Stimulated activated CD4-positive, alpha-beta T cell treated with anti-CD3 and anti-CD28 coated beads, Interleukin-1b, Interleukin-23, amount 100 ng/mL, for 1 hour (primary cell): ENCODE measurements at places on chromosomes 5 and 9.

GRCh38 chr5:139492700-139493192 is 10.2 kb upstream of the STING1 start:
- no peak for DNase-seq

DNA sequence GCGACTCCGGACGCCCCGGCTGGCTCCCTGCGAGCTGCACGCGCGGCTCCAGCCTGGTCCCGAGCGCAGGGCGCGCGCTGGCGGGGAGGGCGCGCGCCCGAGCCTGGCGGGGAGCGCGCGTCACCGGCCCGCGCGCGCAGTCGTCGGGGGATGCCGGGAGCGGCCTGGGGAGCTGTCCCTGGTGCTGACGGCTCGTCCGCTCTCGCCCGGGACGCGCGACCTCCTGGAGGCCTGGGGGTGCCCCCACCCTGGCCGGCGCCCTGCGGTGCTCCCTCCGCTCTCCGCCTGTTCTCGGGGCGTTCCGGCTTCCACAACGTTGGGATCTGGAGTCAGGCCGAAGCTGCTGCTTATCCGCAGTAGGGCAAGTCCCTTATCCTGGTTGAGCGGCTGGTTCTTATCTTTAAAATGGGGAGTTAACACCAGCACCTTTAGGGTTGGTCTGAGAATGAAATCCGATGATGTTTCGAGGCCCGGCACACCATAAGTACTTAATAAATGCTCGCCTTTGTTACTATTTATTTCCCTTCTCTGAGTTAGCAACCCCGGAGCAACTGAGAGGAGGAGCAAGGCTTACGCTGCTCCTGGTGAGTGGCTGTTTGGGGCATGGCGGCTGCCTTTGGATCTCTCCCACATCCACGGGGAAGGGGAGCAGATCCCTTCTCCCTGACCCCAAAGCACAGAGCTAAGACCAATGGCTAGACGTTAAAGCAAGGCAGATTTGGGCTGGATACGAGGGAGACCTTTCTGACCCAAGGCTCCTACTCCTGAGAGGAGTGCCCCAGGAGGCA is at the start of gene FAM163B:
FAM163B (minus strand) TSS at position 79 of the 788 bp plus-strand sequence. CDS start 29,166 bp downstream, outside the sequence.
- DNase-seq, result peak; percentile 25

DNA sequence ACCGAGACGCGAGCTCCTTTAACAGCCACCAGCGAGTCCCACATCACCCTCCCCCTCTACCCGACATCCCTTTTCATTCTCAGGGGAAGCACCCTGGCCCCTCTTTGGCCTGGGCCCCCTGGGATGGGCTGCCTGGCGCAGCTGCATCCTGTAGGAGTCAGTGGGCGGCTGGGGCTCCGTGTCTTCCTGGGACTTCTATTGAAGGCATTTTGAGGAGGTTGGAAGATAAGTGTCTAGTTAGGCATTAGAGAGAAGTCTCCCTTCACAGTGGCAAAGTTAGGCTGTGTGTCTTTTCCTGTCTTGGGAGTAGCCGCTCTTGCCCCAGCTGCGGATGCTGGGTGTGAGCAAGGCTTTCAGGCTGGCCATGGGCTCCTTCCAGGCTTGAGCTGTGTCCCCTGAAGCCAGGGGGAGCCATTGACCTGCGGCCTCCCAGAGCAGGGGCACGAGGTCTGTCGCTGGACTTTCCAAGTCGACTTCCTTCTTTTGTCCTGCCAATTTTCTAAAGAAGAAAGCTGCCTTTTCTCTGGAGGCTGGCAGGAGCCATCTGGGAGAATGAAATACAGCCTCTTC is 18.6 kb upstream of the NKD2 start:
- DNase-seq, result no peak

GRCh38 chr9:27457445-27457844 is 66.6 kb upstream of the IFNK start:
- DNase-seq, result no peak

- DNase-seq, result no peak
Measured at GRCh38 chr9:7008411-7008810, 250.6 kb downstream of the KDM4C start.
